Stomach (tissue), 19 donors: ENCODE measurements at places on chromosomes 6 and 20. TPM values are rescaled to one million over a fixed set of nuclear protein-coding genes. Genes with fewer than 3 reads are reported as not detected.

TRDN gene
- not detected for total RNA-seq

MRPS18B gene
- total RNA-seq: 27.1 TPM

SLC35B3 gene
- 2.9 TPM for total RNA-seq

DNA sequence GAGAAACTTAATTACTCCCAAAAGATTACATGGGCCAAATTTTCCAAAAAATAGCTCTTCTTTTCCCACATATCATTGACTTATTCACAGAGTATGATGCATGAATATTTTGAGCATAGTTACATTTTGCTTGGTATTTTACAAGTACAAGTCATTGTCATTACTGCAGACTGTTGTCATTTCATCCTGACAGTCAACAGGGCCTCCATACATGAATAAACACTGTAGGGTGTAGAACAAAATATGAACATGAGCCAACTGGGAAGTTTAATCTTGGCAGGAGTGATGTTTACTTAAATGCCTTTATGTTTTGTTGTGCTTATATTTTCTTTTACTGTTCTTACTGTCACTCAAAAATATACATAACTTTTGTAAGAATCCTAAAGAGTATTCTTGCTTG is 340.7 kb downstream of the ADGRB3 start:
- H3K36me3 ChIP-seq: no peaks in the 10 kb centered on the region
- no peaks in the 10 kb centered on the region for H3K27me3 ChIP-seq
- no peaks in the 10 kb centered on the region for H3K4me1 ChIP-seq
- DNase-seq: no peak

GRCh38 chr6:138593124-138593877 is 94.0 kb upstream of the NHSL1 start:
- peak; percentile 88 for DNase-seq
- no peaks in the 10 kb centered on the region for H3K36me3 ChIP-seq
- no peaks in the 10 kb centered on the region for H3K27me3 ChIP-seq
- peaks cover 26% of the 10 kb centered on the region for H3K4me1 ChIP-seq
